ENCODE measurements at places on chromosomes 5 and 9. TPM values are rescaled to one million over a fixed set of nuclear protein-coding genes. Genes with fewer than 3 reads are reported as not detected.

Gene NXNL2
- not detected for polyA plus RNA-seq

Gene REEP2
- polyA plus RNA-seq = 2.3 TPM

Gene AKNA
- polyA plus RNA-seq = 7.1 TPM

DNA sequence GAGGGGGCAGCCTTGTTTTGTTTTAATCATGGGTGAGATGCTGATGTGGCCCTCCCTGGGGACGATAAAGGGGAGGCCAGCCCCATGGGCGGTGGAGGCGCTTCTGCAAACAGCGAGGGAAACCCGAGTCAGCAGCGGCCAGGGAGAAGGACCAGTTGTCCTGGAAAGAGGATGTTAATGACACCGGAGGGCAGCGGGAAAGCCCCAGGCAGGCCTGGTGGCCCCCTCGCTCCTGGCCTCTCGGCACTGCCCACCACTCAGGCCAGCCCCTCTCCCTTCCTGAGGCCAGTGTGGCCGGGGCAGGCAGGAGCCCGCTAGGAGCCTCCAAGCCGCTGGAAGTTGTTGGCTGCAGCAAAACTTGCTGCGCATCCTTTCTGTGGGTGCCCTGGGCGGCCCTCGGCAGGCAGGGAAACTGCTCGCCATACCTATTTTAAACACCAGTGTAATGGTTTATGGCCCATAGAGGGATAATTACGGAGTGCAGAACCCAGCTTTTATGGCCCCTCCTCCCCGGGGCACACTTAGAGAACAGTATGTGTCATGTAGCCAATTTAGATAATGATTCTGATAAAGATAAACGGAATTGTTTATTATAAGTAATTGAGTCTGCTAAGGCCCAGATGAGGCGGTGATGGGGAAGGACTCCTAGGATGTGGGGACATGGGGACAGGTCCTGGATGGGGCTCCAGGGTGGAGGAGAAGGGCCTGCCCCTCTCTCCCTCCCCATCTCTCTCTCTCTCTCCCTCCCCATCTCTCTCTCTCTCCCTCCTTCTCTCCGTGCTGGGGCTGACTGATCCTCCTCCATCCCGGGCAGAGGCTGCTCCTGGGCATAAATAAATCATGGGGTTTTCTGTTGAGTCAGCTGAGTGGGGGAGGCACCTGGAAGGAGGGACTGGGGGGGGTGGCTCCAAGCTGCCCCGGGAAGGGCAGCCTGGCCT, 36.9 kb downstream of the LMX1B start:
- no peaks in the 10 kb centered on the region for H3K36me3 ChIP-seq
- H3K27ac ChIP-seq = no peak overlapping the region
- H3K4me1 ChIP-seq = no peaks in the 10 kb centered on the region
- no peak overlapping the region for H3K4me3 ChIP-seq
- peaks cover 80% of the 10 kb centered on the region for H3K27me3 ChIP-seq

DNA sequence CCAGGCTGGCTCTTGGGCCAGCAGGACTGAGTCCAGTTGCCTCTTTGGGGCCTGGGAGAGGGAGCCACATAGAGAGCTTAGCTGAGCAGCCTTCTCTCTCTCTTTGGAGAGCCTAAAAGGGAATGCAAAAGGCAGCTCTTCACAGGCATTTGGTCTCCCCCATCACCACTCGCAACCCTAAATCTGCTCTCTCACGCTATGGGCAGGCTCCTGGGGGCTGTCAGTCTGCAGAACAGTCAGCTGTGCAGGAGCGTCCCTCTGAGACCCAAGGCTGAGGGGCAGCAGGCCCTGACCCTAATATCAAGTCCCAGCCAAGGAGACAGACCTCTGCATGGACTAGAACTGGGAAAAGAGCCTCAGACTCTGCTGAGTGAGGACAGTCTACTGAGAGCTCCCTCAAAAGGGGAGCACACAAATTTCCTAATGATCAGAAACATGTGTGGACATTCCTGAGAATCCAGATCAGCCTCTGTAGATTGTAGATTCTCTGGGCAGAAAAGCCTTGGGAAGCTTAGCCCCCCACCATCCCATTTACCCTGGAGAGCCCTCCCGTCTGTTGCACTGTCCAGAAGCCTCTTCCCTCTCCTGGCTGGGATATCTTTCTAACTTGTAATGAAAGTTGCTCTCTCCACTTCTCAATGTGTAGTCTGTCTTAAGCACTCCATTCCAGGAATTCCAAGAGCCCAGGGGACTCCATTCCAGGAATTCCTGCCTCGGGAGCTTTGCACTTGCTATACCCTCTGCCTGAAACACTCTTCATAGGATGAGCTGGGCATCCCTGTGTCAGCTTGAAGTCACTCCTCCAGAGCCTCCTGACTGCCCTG, 79.4 kb downstream of the FAM114A2 start:
- no peaks in the 10 kb centered on the region for H3K27me3 ChIP-seq
- H3K4me3 ChIP-seq = no peak overlapping the region
- no peak for DNase-seq
- no peaks in the 10 kb centered on the region for H3K4me1 ChIP-seq
- H3K36me3 ChIP-seq = no peaks in the 10 kb centered on the region

- DNase-seq = no peak
- no peak overlapping the region for H3K4me3 ChIP-seq
- H3K36me3 ChIP-seq = no peaks in the 10 kb centered on the region
- H3K27ac ChIP-seq = no peak overlapping the region
- H3K27me3 ChIP-seq = peaks cover 15% of the 10 kb centered on the region
Observed at GRCh38 chr9:135080286-135081263, 6.9 kb upstream of the OLFM1 start.

DNA sequence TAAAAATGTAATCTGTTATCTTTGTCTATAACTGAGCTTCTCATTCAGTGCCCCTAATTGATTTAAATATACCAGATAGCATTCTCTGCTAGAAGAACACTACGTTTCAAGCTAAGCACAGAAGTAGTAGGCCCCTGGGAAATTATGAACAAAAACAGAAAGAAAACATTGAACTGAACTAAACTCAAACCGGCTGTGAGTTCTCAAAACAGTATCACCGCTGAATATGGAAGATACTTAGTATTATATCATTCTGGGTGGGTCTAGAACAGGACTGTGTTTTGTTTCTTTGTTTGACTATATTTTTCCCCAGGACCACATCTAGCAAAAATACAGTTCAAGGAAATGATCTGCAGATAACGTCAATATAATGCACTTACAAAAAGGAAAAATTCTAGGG, 95.1 kb upstream of the HMHB1 start:
- H3K36me3 ChIP-seq = no peaks in the 10 kb centered on the region
- no peak for DNase-seq
- no peak overlapping the region for H3K27ac ChIP-seq

GRCh38 chr5:103232393-103232999, 26.1 kb upstream of the MACIR start:
- H3K4me3 ChIP-seq = no peak overlapping the region
- H3K36me3 ChIP-seq = no peaks in the 10 kb centered on the region
- DNase-seq = peak; percentile 12
- no peaks in the 10 kb centered on the region for H3K27me3 ChIP-seq

DNA sequence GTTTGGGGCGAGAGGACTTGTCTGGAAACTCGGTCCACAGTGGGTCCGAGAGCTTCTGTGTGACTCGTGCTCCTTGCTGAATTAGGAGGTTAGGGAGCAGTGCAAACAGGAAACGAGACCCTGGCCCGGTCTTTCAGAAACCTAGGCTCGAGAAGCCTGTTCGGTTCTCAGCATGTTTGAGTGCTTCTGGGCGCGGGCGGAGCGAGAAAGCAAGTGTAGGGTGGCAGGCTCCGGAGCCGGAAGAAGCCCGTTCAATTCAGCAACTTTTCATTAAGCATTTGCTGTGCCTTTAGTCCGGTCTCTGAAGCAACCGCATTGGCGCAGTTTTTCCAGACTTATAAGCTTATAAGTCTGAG, 547 bp downstream of the CLTA start:
- peaks cover 24% of the 10 kb centered on the region for H3K36me3 ChIP-seq
- peaks cover 12% of the 10 kb centered on the region for H3K4me1 ChIP-seq
- H3K27ac ChIP-seq = peak overlapping the region; percentile 88
- DNase-seq = peak; percentile 30
- peak overlapping the region; percentile 83 for H3K4me3 ChIP-seq
- no peaks in the 10 kb centered on the region for H3K27me3 ChIP-seq
